ENCODE measurements at places on chromosomes 5 and 9.

GRCh38 chr5:135976216-135976615, 21.4 kb upstream of the LECT2 start:
- no peak for DNase-seq

- no peak for DNase-seq
These were observed 35.9 kb downstream of the SVEP1 start for GRCh38 chr9:110543631-110544051.

DNA sequence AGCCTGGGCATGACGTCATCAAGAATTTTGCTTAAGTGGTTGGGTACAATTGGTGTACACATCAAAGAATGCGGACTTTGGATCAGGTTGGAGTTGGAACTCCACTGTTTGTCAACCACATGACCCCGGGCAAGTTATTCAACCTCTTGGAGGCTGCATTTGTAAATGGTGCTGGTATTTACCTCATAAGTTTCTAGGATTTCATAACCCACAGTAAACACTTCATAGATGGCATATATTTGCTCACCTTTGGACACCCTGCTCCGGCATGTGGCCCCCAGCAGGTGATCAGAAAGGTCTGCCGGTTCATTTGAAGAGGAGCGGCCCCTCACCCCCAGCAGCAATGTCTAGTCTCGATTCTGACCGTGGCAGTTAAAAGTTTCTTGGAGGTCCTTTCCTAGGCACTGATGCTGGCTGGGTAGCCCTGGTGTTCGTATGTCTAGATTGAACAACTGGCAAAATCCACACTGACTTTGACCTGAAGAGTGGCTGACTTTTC, 60.6 kb downstream of the IL6ST start:
- DNase-seq: no peak

GRCh38 chr5:174945853-174946252, 221.5 kb downstream of the MSX2 start:
- DNase-seq: no peak

GRCh38 chr5:181198905-181199519, 6.0 kb downstream of the TRIM7 start:
- no peak for DNase-seq

- no peak for DNase-seq
These were observed 14.3 kb downstream of the DOLPP1 start for GRCh38 chr9:129095170-129095667.

GRCh38 chr5:52994266-52994665, 5.1 kb downstream of the ITGA2 start:
- DNase-seq: no peak

- DNase-seq: no peak
These were observed 348 bp downstream of the CATSPER3 start for GRCh38 chr5:134968055-134968454.

DNA sequence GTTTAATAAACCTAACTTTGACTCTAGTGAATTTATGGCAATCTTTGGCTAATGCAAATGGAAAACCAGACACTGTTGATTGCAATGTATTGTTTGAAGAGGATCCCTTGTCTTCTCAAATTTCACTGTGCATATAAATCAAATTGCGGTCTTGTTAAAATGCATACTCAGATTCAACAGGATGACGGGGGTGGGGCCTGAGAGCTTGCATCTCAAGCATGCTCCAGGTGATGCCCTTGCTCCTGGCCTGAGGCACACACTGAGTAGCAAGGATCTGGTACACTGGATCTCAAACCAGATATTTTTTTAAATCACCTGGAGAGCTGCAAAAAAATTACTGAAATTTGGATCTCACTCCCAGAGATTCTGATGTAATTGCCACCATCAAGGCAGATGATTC, 463.7 kb downstream of the DNAH5 start:
- no peak for DNase-seq

DNA sequence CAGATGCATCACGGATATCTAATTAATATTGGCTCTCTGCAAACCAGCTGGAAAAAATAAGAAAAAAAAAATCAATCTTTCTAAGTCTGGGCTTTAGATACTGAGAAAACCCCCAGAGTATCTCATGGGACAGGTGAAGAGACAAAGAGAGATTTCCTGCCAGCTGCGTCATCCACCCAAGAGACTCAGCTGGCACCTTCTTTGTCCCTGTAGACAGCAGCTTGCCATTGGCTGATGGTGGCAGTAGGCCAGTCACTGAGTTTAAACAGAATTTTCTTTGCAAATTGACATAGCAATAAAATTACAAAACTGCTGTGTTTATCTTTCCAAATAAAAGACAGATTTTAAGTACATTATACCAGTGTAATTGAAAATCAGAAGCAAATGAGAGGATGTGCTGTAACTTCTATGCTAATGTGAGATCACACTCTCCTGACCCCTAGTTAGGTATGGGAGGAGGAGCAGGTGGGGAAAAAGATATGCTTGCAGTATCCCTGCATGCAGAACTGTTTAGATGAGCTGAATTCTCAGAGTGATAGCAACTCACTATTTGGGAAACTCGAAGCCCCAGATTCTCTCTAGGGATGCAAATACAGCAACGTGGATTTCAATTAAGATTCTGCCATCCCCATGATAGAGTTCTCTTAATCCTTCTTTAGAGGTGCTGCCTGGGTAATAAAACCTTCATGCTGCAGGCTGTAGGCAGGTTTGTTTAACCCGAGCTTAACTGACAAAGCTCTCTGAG, 72.2 kb downstream of the NMUR2 start:
- no peak for DNase-seq

GRCh38 chr9:33233626-33234342, 6.2 kb upstream of the SPINK4 start:
- no peak for DNase-seq

- no peak for DNase-seq
These were observed 18.5 kb downstream of the CD274 start for GRCh38 chr9:5468850-5469249.

- DNase-seq: no peak
These were observed 127.6 kb upstream of the GABRP start for GRCh38 chr5:170655920-170656319.

DNA sequence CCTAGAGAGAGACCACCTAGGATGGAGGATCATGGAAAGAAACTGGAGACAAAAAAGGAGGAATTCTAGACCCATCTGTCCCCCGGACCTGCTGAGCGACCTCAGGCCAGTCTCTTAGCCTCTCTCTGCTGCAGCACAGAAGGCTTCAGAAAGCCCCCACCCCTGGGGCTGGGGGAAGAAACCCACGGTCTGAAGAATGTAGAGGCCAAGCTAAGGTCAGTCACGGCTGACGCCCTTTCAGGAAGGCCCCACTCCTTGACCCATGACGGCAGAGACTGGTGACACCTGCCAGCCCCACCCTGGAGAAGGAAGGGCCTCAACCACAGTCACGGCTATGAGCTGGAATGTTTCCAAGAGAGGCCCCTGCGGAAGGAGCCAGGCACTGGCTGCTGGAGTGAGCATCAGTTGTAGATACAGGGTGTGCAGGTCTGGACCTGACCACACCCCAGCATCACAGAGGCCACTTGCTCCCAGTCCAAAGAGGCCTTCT, 120.5 kb upstream of the BOD1 start:
- no peak for DNase-seq

GRCh38 chr9:133060417-133060841, 1.4 kb upstream of the CEL start:
- no peak for DNase-seq

GRCh38 chr9:80874276-80874675, 815.1 kb downstream of the TLE1 start:
- DNase-seq: no peak

DNA sequence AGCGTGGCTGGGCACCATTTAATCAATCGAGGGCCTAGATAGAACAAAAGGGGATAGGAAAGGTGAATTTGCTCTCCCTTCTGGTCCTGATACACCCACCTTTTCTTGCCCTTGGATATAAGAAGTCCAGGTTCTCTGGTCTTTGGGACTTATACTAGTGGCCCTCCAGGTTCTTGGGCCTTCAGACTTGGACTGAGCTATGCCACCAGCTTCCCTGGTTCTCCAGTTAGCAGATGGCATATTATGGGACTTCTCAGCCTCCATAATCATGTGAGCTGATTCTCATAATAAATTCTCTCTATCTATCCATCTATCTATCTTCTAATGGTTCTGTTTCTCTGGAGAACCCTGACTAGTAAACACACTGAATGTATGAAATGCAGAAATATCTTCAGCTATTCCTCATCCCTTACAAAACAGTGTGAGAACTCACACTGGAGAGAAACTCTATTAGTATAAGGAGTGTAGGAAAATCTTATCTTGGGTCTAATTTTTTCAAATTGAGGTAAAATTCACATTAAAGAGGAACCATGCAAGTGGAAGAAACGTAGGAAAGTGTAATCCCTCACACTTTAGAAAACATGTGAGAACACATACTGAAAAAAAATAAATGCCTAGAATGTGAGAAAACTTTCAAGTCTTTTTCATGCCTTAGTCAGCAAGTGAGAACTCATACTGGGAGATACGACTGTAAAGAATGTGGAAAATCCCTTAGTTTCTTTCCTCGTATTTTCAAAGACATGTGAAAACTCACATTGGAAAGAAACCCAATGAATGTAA, 15.5 kb downstream of the PCDHB15 start:
- no peak for DNase-seq

DNA sequence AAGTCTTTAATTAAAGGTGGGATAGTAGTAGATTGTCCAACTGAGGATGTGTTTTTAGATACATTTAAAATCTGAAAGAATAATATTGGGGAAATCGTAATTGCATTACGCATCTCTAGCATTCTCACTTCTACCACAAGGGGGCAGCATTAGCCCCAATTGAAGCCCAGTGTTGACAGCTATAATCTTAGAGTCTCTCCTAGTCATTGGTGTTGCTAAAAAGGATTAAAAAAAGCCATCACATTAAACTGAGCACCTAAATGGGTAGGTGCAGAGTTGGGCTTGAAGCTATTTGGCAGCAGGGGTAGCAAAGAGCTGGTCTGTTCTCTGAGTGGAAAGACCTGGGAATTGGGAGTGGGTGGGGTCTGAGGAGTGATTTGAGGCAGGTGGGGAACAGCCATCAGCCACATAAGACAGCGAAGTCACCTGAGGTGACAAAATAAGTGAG, 177.2 kb downstream of the OSTF1 start:
- no peak for DNase-seq

DNA sequence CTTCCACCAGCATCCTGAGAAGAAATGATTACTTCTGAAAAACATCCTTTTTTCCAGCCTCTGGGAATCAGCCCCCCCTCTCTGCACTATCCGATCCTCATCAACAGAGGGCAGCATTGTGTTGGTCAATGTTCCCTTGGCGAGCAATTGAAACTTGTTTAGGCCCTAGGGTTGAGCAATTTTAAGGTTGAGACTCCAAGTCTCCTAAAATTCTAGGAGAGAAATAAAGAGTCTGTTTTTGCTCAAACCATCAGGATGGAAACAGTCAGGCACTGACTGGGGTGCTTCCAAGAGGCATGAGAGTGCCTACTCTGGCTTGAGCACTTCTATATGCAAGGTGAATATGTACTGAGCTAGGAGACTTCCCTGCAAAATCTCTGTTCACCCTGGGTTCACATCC, 12.4 kb upstream of the CYFIP2 start:
- DNase-seq: no peak

Data from stimulated activated CD4-positive, alpha-beta T cell treated with anti-CD3 and anti-CD28 coated beads, TNF-alpha, amount 100 ng/mL, for 4 hours (primary cell).